Stimulated activated CD8-positive, alpha-beta memory T cell treated with anti-CD3 and anti-CD28 coated beads, Interleukin-2, amount 100 ng/mL, for 48 hours (primary cell): ENCODE measurements at places on chromosomes 2 and 18.

- no peak for DNase-seq
Measured at GRCh38 chr18:64330931-64331330, 182.0 kb upstream of the LINC00305 start.

- DNase-seq: no peak
Measured at GRCh38 chr2:72367530-72368225, 220.0 kb upstream of the CYP26B1 start.

DNA sequence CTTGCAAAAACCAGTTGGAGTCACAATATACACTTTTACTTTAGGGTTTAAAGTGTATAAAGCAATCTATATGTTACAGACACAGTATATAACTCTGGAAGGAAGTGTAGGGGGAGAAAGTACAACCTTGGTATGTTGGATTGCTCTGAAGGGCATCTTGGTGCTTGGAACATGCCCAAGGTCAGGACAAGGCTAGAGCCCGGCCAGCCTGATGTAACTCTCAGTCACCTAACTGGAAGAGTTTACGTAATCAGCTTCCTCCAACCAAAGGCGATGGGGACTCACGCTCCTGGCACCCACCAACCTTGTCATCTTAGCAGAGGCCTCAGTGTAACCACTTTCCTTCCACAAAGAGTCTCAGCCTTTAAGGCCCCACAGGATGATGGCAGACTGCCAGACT is 181.1 kb upstream of the ACAA2 start:
- DNase-seq: no peak

GRCh38 chr18:3114026-3114425 is 101.1 kb upstream of the LPIN2 start:
- DNase-seq: no peak

DNA sequence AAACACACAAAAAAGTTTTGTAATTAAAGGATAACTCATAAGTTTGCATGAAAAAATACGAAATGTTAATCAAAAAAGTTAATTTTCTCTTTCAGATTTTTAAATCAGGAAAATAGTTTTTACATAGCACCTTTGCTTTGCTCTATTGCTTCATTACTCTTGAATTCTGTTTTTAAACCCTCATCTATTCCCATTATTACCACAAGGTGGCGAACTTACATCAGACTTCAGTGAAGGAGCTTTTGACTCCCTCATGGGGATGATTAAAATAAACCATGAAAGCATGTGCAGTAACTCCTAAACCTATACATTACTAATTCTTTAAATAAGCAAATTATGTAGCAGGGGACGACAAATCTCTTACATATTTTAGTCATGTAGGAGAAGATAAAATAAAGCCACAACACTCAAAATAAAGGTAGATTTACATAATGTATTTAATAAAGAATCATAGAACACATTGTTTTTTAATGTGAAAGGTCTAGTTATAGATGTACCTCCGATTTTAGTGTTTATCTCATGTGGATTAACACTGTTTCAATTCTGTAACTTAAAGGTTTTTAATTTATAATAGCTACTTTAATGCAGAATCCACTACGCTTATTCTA is 105.2 kb downstream of the NETO1 start:
- no peak for DNase-seq

- DNase-seq: peak; percentile 17
Measured at GRCh38 chr2:238024986-238025385, 35.8 kb upstream of the SCLY start.

DNA sequence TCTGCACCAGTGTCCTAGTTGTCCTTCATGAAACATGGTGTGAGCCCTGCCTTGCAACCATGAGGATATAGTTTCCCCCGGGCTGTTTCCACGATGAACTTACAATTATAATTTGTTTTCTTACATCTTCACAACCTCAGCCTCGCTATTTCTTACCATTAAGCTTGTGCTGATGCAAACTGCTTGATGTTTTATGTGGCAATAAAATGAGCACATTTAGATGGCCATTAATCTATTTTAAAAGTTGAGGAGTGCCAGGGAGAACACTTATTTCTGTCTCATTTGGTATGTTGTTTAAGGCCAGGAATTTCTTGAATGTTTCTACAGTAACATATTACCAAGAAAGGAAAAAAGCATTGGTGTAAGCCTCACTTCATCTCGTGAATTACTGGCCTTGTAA is 214.5 kb upstream of the SLC8A1 start:
- DNase-seq: no peak
